Dorsolateral prefrontal cortex (tissue), 122 donors: ENCODE measurements at places on chromosomes 2 and 18.

GRCh38 chr2:155715705-155716104 is 616.8 kb downstream of the NR4A2 start:
- no peak for DNase-seq

DNA sequence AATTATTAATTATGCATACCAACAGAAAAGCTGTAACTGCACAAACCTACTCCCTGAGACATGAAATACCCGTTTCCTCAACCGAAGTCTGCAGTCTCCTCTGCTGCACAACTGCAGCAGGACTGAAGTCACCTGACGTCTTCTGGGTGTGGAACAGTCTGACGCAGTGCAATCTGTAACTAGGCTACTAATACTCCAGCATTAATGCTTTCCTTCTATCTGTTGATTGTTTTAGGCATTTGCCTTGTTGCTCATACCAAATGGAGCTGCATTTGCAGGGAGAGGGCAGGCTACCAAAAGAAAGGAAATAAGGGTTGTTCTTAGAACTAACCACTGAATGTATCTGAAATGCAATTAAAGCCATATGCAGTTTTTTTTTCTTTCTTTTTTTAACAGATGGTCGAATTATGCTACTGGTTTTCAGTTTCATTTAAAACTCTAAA is 40.1 kb downstream of the RTN4 start:
- peak; percentile 58 for DNase-seq

DNA sequence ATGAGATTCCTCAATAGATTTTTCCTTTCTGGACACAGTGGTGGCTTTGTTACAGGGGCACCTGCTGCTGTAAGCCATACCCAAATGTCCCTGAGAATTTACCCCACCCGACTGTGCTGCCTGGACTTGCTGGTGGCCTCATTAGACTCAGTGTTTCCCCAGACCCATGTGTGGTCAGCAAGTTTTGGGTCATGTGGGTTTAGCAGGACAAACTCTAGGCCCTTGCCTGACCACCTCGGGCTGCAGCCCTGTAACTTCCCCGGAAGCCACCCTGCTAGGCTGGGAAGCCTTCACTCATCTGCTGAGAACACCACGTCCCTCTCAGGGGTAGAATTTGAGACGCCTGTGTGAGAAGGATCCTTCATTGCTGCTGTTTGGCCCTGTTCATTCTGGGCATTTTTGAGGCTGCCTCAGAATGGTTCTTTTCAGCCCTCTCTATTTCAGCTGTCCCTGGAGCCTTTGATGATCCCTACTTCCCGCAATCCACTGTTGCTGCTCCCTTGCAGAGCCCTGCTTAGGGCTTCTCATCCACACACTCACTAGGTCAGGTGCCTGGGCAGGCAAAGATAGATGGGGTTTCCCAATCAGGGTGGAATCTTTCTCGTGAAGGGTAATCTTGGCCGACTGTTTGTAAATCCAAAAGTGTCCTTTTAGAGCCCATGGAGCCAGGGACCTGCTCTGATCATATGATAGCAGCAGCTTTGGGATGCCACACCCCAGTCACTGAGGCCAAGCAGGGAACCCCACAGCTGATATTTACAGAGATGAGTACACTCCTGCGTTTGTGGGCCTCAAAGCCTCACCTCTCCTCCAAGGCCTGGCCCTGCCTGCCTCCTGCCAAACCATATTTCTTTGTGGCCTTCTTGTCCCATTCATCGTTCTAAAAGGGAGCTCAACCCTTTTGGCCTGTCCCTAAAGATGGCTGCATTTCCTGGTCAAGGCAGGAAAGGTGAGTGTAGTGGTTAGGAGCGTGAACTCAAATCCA is 6.7 kb downstream of the EHD3 start:
- no peak for DNase-seq

- DNase-seq = no peak
These were observed 94.2 kb downstream of the POLR1A start for GRCh38 chr2:86011449-86011941.

DNA sequence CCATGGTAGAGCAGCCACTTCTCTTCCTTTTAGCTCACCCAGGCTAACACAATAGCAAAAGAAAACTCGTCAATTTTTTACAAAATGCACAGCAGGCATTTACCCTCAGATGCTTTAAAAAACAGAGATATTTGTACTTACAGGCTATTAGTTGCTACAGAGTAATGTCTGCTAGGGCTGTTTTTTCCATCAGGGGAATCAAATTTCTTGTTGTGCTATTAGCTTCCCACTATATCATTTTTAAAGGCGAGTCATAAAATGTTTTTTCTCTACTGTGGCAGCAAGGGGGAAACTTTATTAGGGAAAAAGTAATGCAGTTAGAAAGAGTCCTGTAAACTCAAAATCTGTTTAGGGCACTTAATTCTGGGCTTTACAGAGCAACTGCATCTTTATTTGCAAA is 277.9 kb upstream of the THSD7B start:
- DNase-seq = no peak

DNA sequence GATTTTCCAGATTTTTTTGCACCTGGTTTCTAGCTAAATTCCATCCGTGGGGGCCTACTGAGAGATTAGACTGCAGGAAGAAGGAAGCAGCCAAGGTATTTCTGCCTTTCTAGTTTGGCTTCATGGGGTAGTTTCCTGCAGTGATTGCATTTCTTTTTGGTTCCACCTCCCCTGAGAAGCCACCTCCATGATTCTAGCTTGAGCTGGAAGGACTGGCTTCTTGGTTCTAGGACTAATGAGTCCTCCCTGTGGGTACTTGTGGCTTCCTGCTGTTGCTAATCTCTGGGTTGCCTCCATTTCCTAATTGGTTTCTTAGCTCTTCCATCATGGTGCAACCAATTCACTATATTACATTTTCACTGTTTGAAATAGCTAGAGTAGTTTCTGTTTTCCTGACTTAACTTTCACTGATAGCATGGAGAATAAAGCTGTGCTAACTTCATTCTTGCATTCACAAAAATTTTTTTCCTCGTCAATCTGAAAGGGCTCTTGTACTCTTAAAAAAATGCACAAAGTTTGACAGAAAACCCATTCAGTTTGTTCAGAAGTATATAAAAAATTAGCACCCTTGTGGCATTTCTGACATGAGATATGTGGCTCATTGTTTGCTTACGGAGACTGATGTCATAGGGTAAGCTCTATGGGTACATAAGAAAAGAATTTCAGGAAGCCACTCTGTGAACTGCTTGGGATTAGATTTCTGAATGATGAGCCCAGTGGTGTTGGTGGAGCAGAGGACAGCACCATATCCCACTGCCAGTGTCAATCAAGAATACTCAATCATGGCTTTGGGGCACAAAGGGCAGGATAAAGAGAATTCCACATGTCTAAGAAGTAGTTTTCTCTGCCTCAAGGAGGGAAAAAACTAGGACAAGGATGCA is 242.8 kb upstream of the RBMS1 start:
- DNase-seq = no peak

DNA sequence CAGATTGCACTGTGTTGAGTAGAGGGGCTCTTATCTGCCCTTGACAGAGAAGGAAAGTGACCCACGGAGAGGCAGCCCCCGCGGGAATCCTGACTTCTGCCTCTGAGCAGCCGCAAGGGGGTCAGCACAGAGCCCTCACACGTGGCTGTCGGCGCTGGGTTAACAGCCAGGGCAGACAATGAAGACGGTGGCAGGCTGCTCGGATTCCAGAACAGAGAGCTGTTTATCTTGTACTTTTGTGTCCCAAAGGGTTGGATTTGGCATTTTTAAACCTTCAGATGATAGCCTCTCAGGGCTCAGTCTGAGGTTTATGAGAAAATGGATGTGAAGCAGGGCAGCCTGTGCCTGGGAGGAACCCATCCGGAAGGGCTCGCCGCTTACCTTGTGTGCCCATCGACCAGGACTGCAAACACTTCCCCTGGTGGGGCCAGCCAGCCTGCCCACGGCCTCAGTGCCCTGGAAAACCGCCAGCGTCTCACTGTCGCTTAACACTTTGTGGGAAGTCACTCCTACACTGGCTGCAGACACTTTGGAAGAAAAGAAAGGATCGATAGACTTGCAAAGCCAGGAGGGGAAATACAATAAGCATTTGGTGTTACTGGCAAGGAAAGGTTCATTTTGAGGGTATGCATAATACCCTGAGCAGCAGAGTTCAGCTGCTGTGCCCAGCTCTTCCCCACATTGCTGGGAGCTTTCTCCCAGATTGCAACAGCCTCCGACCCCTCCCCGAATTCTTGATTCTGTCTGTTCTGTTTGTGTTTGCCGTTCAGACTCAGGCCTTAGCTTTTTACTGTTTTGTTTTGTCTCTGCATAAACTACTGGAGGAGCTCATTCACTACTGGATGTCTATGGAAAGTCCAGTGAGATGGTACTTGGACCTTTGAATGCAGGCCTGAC is 325.3 kb upstream of the MYT1L start:
- no peak for DNase-seq

DNA sequence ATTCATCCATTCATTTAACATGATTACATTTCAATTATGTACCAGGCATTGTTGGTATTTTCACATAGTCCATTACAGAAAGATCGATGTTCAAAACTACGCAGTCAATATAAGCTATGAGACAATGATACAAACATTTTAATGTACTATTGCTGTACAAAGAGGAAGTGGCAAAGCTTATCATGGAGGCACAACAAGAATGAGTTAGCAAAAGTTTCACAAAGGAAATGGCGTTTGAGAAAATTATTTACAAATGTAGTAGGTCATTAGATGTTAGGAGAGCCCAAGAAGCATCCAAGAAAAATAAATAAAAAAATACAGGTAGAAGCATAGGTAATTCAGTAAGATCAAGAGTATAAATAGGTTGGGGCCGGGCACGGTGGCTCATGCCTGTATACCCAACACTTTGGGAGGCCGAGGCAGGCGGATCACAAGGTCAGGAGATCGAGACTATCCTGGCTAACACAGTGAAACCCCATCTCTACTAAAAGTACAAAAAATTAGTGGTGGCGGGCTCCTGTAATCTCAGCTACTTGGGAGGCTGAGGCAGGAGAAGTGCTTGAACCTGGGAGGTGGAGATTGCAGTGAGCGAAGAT is 1730.8 kb upstream of the CELF4 start:
- DNase-seq = no peak

DNA sequence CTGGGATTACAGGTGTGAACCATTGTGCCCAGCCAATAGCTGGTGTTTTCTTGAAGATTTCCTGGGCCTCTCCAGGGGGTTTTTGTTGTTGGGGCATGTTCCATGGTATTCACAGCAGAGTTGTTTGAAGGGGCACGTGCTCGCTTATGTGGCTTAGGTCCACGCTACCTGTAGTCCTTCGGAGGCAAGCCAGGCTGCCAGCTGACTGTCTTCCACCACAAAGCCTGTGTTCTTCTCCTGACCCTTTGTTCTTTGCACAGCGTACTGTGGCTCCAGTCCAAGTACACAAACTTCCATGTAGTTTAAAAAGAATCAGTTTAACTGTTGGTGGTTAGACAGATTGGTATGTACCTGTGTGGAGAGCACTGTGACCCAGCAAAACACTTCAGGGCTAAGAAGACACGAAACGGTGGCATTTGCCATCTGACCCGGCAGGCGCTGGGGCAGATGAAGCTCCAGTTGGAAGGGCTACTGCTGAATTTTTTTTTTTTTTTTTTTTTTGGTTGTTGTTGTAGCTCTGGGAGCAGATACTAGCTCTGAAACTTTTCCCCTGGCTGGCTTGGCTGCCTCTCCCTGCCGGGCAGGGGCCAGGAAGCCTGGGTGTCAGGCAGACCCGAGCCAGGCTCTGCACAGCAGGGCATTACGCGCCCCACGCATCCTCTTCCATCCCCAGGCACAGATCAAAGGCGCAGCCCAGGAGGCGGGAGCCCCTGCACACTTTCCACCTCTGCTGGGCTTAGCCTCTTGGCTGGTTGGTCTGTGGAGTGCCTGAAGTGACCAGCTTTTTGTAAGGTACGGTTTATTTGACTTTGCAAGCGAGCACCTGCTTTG is 5.7 kb downstream of the GREB1 start:
- no peak for DNase-seq

GRCh38 chr2:55156326-55156725 is 75.8 kb downstream of the CLHC1 start:
- DNase-seq = no peak

DNA sequence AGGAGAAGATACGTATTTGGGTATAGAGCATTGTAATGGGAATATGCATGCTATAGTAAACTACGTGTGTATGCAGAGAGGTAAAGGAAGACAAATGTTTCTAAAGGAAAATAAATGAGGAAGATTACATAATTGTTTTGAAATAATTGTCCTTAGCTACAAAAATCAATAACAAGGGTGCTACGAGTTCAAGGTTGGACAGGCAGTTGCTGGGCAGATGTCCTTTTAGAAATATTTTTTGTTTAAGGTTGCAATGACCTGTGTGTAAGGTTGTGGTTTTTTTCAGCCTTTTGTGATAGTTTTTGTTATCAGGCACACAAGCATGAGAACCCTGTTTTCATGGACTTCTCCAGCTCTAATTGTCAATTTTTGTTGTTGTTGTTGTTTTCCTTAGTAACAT is 1304.1 kb upstream of the CHAC2 start:
- DNase-seq = no peak

DNA sequence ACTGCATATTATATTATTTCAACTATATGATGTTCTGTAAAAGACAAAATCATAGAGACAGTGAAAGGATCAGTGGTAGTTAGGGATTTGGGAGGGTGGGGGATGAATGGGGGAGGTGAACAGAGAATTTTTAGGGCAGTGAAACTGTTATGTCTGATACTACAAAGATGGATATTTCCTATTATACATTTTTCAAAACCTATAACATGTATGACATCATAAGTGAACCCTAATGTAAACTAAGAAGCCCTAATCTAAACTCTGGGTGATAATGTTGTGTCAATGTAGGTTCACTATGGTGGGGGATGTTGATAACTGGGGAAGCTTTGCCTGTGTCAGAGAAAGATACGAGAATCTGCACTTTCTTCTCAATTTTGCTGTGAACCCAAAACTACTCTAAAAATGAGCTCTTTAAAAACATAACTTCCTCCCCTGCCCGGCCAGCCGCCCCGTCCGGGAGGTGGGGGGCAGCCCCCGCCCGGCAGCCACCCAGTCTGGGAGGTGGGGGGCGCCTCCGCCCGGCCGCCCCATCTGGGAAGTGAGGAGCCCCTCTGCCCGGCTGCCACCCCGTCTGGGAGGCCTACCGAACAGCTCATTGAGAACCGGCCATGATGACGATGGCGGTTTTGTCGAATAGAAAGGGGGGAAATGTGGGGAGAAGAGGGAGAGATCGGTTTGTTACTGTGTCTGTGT is 234.4 kb downstream of the RPIA start:
- DNase-seq = no peak
